ENCODE measurements at places on chromosomes 12 and 14.

DNA sequence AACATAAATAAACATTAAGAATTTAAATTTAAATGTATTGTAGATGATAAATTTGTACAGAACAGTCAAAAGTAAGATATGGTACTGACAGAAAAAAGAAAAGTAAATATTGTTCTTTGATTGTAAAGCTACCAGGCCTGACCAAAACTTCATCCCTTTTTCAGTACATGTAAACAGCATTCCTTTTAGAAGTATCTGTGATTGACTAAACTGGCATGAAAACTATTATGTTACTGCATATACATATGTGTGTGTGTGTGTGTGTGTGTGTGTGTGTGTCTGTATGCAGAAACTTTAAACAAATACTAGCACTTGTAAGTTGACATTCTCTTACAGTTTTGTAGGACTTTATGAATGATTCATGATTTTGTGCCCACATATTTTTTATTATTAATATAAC is 270.9 kb downstream of the C12orf50 start:
- peak; percentile 51 for DNase-seq

- no peak for DNase-seq
Measured at GRCh38 chr14:72906879-72907278, 13.0 kb upstream of the DPF3 start.

DNA sequence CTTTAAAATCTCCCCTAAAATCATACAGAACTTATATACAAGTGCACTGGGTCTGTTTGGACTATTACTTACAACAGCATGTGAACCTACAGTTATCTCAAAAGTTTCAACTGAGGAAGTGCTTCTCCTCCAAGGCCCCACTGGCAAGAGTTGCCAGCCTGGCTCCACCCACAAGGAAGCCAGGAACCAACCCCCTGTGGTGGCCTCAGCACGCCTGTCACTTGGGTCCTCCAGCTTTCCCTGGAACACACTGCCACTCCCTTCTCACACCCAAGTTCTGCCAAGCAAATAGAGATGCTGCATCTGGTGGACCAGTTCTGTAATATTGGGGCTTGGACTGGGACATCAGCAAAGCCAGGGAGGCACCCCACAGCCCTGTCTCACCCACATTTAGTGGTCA is 115.4 kb downstream of the GCH1 start:
- DNase-seq: no peak

- DNase-seq: no peak
Measured at GRCh38 chr12:84689638-84690037, 223.0 kb downstream of the SLC6A15 start.

DNA sequence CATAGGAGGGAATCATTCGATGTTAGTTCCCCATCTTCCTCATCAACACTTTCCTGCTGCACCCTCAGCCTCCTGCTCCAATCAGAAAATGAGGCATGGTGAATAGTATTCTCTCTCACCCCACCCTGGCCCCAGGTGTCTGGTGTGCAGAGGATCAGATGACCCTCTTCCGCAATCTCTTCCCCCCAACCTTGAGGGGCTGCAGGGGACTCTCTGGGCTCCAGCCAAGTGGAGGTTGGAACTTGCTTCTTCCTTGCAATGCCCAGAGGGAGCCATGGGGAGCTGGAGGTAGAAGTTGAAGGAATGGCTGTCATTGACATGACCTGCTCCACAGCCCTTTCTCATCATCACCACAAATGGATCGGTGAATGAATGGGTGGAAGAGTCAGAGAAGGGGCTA is 20.2 kb upstream of the ESRRB start:
- DNase-seq: no peak
